ENCODE measurements at places on chromosomes 7 and 10.

- DNase-seq, result peak; percentile 89
These were observed 74.1 kb downstream of the NRBF2 start for GRCh38 chr10:63206997-63207811.

DNA sequence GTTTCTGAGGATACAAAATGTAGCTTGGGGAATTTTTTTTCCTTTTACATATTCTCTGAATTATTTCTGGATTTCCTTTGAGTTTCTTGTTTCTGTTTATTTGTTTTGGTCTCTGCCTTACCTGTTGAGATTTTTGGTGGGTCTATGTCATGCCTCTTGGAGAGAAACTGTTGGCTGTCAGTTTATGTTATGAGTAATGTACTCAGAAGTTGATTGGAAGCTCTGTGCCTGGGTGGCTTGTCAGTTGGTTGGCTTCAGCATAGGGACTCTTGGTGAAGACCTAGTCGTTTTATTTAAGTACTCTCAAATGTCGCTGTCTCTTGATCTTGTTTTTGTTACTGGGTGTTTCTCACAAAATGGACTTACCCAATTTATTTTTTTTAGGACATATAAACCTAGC, 132.4 kb downstream of the CDK14 start:
- no peak for DNase-seq

DNA sequence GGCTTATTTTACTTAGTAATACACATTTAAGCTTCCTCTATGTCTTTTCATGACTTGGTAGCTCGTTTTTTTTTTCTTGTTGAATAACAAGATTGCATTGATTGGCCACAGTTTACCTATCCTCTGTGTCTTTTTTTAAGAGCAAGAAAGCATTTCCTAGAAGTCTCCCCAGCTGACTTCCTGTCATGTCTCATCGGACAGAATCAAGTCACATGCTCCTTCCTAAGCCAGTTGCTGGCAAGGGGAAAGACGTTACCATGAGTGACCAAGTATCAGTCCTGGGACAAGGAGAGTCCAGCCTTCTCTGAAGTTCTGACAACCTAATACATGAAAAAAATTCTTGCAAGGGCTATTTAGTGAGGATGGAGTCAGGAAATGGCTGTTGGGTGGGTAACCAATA, 24.9 kb upstream of the SFRP5 start:
- DNase-seq, result no peak

GRCh38 chr10:101444058-101444898, 90.3 kb downstream of the BTRC start:
- DNase-seq, result peak; percentile 9

GRCh38 chr7:72538856-72539255, 126.7 kb upstream of the CALN1 start:
- DNase-seq, result no peak

DNA sequence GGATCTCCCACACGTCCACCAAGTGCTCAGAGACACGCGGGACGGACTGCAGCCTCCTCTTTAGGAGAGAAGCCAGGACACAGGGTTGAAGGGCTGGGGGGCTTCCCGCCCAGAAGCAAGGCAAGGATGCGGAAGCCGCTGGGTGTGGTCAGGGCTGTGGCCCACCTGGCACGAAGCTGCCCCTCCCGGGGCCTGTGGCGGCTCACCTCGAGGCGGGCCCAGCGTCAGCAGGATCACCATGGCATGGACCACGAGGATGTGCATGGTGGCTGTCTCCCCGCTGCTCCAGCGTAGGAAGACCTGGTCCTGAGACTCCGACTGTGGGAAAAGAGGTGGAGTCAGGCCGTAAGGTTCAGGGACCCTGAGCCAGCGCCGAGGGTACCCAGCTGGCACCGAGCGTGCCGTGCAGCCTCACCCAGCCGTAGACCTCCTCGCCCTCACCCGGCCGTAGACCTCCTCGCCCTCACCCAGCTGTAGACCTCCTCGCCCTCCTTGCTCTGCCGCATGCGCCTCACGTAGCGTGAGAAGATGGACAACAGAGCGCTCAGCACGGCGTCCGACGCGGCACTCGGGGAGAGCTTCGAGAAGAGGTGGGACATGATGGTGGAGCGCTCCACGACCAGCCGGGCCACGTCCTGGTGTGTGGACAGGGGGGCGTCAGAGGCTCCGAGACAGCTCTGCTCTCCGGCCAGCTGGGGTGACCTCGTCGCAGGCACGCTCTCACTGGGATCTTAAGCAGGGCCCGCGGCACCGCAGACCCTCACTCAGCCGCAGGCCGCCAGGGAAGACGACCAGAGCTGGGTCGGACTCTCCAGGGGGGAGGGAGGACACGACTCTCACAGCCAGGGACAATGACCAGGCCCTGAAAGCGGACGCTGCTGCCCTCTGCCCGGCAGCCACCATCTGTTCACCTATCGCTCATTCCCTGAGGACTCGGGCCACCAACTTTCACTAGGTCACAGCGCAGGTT, 20.4 kb downstream of the INTS1 start:
- no peak for DNase-seq

DNA sequence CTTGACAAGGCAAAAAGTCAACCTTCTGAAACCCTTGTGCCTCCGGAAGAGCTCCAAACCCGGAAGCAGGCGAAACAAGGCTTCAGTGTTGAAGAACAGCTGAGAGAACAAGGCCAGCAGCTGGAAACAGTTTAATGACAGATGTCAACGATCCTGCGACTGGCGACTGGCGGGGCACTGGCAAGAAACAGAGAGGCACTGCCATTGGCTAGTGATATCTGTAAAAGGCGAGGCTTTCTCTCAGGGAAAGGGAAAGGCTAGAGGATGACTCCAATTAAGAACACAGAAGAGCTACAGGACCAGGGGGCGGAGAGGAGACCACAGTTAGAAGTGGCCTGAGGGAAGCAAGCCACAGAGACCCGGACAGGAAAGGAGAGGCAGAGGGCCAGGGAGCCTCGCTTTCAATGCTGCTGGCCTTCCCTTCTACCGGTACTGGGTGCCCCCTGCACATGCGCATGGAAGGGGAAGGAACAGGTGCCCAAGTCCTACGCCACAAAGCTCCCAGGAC, 19.4 kb downstream of the ITGB1 start:
- DNase-seq, result no peak

DNA sequence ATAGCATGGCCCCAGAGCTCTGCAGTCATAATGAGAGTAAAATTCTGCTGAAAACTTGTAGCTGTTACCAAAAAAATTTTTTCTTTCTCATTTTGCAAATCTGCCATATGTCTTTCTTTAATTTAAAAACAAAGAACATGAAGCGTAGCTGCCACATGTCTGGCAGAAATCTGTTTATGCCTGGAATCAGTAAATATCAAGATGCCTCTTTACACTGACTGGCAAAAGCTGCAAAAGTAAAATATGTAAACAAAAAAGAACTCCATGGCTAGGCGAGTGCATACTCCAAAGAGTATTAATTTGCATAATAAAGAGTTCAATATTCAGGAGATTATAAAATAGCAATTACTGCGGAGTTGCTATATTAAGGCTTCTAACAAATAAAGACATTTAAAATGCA, 130.9 kb upstream of the SP8 start:
- no peak for DNase-seq

DNA sequence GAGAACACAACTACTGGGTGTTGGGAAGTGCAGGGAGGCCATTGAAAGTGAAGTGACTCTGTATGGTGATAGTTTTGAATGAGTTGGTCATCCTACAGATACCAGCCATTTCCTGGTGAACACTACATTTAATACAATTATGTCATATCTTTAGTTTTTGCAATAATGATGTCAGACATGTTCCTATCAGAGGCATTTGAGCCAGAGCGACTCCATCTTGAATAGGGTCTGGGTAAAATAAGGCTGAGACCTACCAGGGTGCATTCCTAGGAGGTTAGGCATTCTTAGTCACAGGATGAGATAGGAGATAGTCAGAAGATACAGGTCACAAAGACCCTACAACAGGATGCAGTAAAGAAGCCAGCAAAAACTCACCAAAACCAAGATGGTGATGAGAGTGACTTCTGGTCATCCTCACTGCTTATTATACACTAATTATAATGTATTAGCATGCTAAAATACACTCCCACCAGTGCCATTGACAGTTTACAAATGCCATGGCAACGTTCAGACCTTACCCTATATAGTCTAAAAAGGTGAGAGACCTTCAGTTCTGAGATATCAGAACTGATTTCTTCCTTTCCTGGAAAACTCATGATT, 28.2 kb downstream of the ADK start:
- no peak for DNase-seq

- DNase-seq, result peak; percentile 74
These were observed 91.8 kb downstream of the CREM start for GRCh38 chr10:35218339-35218955.

DNA sequence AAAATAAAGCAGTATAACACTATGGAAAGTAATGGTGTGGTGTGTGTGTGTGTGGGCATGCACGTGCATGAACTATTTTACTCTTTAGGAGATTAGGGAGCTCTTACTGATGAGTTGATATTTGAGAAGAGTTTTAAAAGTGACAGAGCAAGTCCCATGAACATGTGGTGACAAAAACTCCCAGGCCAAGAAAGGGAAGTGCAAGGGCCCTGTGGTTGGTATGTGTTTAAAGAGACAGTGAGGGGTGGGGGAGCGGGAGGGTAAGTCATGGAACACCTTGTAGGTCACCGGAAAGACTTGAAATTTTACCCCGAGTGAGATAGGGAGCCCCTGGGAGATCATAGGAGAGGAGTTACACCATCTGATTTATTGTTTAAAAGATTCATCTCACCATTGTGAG, 63.3 kb downstream of the AKR1B1 start:
- DNase-seq, result no peak
